ENCODE measurements at places on chromosomes 12 and 14. TPM values are rescaled to one million over a fixed set of nuclear protein-coding genes. Genes with fewer than 3 reads are reported as not detected.
A peak's percentile ranks its signal among the peaks of the same experiment; 100 is the strongest.

The PTPN6 gene
- total RNA-seq, result 38.2 TPM

The SCAF11 gene
- 230 TPM for total RNA-seq

The WNT5B gene
- total RNA-seq, result 7.8 TPM

- H3K4me1 ChIP-seq, result no peaks in the 10 kb centered on the region
- H3K27ac ChIP-seq, result no peak overlapping the region
- H3K36me3 ChIP-seq, result no peaks in the 10 kb centered on the region
- DNase-seq, result peak; percentile 52
These were observed 47.6 kb upstream of the RBM19 start for GRCh38 chr12:114013575-114014345.

DNA sequence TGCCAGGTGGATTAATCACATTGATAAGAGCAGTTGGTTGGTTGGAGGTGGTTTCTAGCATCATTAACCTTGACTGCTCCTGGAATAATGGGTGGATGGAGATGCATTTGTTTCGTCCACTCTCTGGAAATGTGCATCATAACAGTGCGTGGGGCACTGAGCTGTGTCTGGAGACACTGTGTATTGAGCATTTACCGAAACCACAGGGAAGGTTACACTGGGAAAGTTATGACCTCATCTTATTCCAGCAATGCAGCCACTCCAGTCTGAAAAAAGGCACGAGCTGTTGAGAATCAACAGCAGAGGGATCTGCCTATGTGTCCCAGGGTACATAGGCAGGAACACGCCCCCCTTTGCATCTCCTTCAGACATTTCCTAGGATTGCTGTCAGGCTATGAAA lies 27.2 kb downstream of the RNFT2 start:
- DNase-seq, result no peak
- H3K27me3 ChIP-seq, result no peaks in the 10 kb centered on the region
- no peak overlapping the region for H3K4me3 ChIP-seq
- H3K4me1 ChIP-seq, result no peaks in the 10 kb centered on the region
- no peak overlapping the region for H3K27ac ChIP-seq
- H3K36me3 ChIP-seq, result peaks cover 1% of the 10 kb centered on the region

- H3K36me3 ChIP-seq, result peaks cover 3% of the 10 kb centered on the region
- H3K4me3 ChIP-seq, result no peak overlapping the region
- H3K27ac ChIP-seq, result peak overlapping the region; percentile 87
- no peak for DNase-seq
- H3K4me1 ChIP-seq, result peaks cover 4% of the 10 kb centered on the region
These were observed 11.8 kb downstream of the P2RX7 start for GRCh38 chr12:121144416-121144914.

DNA sequence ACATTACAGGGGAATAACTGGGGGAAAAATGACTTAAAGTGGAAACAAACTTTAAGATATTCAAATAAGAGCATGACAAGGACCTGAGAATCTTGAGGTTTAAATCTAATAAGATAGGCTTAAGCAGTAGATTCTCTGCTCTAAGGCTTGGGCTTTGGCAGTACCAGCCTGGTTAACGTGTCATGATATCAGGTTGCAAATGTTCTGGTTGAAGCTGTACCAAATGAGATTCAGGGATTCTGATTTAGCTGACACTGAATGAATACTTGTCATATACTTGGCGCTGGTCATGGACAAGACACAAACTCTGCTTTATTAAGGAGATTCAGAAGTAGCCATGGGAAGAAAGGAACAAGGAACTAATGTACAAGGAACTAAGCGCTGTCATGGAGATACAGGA lies 6.1 kb downstream of the TCP11L2 start:
- H3K4me3 ChIP-seq, result no peak overlapping the region
- no peaks in the 10 kb centered on the region for H3K27me3 ChIP-seq
- H3K27ac ChIP-seq, result no peak overlapping the region
- DNase-seq, result no peak
- peaks cover 14% of the 10 kb centered on the region for H3K4me1 ChIP-seq

DNA sequence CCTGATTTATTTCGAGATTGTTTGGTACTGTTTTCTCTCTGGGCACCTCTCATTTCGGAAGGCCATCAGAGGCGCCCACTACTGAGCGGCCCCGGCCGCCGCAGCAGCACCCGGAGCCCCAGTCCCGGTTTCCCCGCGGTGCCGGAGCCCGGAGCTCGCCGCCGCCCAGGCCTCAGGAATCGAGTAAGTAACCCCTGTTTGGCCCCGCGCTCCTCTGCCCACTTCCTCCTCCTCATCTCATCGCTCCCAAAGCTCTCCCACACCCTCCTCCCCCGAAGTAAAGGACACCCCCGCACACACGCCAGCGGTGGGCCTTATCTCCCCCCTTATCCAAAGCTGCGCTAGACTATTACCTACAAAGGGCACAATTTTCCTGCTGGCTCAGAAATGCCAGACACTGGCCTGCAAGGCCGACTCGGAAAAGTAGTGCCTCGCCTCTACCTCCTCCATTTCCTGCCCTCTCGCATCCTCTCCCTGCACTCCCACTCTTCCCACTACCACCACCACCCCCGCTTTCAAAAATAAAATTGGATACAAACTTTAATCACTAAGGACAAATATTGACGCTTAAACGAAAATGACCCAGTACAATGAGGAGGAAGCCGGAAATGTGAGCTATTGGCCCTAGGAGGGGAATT lies 637 bp upstream of the FOXG1 start:
- H3K36me3 ChIP-seq, result no peaks in the 10 kb centered on the region
- peak; percentile 57 for DNase-seq
- peaks cover 82% of the 10 kb centered on the region for H3K27me3 ChIP-seq

DNA sequence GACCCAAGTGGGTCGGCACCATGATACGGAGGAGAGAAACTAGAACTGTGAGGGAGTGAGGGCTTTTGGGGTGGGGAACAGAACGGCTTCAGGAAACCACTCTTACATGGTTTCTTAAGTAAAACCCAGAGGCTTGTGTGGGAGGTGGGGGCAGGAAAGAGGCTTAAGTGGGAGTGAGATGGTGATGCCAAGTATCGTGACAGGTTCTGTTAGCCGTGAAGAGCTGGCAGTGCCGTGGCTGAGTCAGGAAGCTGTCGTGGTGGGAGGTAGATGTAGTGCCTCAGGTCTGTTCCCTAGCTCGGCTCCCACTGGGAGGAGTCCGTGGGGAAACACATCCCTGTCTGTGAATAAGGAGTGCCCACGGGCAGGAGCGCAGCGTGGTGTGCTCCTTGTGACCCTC lies 185.8 kb upstream of the FKBP4 start:
- peaks cover 3% of the 10 kb centered on the region for H3K36me3 ChIP-seq
- no peak overlapping the region for H3K27ac ChIP-seq
- peaks cover 10% of the 10 kb centered on the region for H3K4me1 ChIP-seq
- H3K27me3 ChIP-seq, result no peaks in the 10 kb centered on the region
- H3K4me3 ChIP-seq, result no peak overlapping the region
- no peak for DNase-seq

- no peaks in the 10 kb centered on the region for H3K4me1 ChIP-seq
- no peaks in the 10 kb centered on the region for H3K36me3 ChIP-seq
- DNase-seq, result no peak
- H3K27ac ChIP-seq, result no peak overlapping the region
- H3K4me3 ChIP-seq, result no peak overlapping the region
- no peaks in the 10 kb centered on the region for H3K27me3 ChIP-seq
These were observed 115.7 kb downstream of the DIO2 start for GRCh38 chr14:80095623-80096022.

All from lung (tissue), 17 donors.